ENCODE measurements at places on chromosomes 1 and 21.

- DNase-seq = no peak
Observed at GRCh38 chr21:15000081-15000480, 64.7 kb downstream of the NRIP1 start.

GRCh38 chr1:192747943-192748342, 60.9 kb upstream of the RGS2 start:
- no peak for DNase-seq

DNA sequence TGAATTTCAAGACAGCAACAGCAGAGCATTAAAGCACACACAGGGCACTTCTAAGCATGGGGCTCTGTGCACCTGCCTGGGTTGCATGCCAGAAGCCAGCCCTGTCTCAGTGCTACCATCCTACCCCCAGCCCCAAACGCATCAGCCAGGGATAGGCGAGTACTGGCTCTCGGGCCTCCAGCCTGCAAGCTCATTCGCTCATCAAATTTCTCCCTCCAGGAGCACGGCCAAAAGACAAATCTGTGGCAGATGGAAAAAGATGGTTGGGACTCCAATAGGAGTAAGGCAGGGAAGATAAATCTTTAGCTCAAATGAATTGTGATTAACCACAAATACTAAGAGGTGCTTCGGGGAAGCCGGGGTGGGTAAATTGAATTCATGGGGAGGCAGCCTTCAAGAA, 189.6 kb downstream of the KAZN start:
- DNase-seq = peak; percentile 96

- no peak for DNase-seq
Observed at GRCh38 chr1:219120624-219121544, 52.8 kb upstream of the LYPLAL1 start.

DNA sequence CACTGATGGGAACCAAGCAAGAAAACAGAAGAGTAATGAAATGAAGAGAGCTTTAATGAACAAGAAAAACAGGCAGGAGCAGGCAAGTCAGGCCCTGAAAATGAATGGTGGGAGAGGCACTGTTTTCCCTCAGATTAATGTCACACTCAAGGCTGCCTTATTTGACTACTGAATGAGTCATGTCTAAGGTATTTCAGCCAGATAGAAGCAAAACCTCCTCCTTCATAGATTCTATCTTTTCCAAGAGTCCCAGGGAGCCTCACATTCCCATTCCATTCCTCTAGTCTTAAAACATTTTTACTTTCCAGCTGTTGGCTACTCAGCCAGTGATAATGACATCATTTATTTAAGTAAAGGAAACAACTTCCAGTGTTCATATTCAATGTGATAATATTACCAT, 228.4 kb upstream of the NRIP1 start:
- DNase-seq = no peak

GRCh38 chr1:65827346-65827745, 34.7 kb downstream of the PDE4B start:
- DNase-seq = no peak

- no peak for DNase-seq
Observed at GRCh38 chr1:101301446-101302057, 64.7 kb downstream of the S1PR1 start.

- no peak for DNase-seq
Observed at GRCh38 chr1:188669728-188670382, 1807.8 kb downstream of the BRINP3 start.

GRCh38 chr1:16300436-16300835, 51.8 kb downstream of the FBXO42 start:
- peak; percentile 56 for DNase-seq

DNA sequence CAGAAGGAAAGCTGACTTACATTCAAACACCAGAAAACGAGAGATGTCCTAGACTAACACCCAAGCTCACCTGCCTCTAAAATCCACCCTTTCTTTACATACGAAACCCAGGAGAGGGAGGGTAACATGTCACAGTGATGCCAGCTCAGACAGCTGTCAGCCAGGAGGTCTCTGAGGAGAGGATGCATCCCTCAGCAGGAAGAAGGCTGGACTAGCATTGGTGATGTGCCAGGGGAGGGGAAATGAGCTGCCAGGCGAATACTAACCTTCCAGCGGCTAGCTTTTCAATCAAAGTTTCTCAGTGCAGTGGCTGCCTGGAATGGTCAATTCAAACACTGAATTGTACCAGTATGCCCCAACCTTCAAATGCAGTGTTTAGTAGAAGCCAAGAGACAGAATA, 3.6 kb upstream of the UBE2G2 start:
- no peak for DNase-seq

DNA sequence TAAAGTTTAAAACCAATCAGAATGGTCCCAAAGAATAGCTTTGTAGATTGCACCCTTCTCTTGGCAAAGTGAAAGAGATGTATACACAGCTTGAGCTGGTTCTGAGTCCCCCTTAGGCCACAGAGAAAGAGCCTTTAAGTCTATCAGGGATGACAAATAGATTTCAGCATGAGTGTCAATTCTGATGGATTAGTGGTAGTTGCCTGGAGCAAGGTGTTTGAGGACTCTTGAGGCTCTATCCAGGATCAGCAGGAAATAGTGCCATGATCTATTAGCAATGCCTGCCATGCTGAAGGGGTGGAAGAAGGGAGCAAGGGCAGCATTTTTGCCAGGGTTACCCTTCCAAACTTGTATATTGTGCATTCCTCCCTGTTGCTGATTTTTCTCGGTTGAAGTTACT, 116.6 kb downstream of the ATG4C start:
- DNase-seq = no peak

DNA sequence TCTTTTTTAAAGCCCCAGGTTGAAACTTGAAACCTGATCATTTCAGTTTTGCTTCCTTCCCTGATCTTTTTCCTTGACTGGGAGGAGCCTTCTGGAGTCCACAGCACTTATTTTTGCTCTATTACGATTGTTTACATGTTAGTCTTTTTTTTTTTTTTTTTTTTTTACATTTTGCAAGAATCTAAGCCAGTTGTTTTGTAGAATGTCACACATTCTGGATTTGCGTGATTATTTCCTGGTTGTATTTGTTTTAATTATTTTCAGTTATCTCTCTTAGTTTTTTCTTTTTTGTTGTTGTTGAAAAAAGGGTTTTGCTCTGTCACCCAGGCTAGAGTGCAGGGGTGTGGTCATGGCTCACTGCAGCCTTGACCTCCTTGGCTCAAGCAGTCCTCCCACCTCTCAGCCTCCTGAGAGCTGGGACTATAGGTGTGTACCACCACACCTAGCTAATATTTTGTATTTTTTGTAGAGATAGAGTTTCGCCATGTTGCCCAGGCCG, 32.8 kb downstream of the OSBPL9 start:
- DNase-seq = no peak

- no peak for DNase-seq
Observed at GRCh38 chr21:26759731-26760130, 85.5 kb downstream of the ADAMTS1 start.

DNA sequence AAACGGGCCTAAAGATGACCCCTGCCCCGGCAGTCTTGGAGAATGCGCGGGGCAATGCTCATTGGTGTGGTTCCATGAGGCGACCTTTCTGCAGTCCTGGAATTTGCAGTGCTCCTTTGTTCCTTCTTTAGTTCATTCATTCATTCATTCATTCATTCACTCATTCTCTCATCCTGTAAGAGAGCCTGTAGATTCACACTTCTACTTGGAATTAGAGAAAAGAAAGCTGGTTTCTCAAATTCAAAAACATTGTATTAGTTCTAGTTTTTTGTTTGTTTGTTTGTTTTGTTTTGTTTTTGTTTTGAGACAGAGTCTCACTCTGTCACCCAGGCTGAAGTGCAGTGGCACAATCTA, 31.6 kb downstream of the PAX7 start:
- no peak for DNase-seq

DNA sequence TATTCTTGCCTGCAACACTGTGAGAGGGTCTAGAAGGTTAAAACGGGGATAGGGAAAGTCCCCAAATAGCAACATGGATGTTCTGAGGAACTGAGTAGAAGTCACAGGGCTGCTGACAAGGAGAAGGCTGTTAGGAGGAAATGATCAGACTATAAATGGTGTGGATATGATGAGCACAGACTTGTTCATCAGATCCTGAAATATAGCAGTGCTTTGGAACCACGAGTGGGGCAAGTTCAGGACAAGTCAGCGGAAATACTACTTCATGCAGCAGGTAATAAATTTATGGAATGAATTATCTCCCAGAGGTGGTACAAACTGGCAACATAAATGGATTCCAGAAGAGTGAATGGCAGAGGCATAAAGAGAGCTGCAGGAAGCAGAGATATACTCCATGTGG, 3.2 kb upstream of the KIAA0040 start:
- DNase-seq = no peak

GRCh38 chr1:2611621-2612437, 21.0 kb downstream of the MMEL1 start:
- DNase-seq = no peak

DNA sequence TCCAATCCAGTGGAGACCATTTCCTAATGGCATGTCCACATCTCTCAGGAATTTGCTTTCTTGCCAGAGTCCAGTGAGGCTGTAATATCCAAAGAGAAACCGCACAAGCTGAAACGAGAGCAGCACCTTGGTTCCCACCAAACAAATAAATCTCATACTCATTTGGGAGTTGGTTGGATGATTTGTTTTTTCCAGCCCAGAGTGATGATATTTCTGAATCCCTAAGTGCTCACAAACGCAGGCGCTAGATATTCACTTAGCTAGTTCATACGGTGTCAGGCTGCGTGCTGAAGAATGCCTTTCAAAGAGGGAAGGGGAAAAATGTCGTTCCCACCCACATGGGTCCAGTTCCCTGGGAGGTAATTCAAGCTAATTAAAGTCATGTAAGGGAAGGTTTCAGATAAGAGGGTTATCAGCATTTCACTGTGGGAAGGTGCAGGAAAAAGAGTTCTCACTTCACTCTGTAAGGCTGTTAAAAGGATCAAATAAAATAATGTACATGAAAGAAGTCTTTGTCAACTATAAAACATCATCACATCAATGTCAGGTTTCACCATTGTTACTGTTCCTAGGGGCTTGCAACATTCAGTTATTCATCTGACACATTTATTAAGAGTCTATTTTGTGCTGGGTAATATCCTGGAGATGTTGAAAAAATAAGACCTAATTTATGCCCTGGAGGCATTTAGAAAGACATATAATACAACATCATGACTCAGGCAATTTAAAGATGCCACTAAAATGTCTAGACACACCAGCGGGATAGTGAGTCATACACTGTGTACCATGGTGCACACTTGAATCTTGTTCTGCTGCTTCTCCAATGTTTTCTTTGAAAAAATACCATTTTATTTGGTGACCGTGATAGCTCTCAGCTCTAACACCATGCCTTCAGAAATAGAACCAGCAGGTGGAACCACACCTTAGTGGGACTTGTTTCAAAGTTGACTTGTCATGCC, 19.3 kb downstream of the DPT start:
- no peak for DNase-seq

DNA sequence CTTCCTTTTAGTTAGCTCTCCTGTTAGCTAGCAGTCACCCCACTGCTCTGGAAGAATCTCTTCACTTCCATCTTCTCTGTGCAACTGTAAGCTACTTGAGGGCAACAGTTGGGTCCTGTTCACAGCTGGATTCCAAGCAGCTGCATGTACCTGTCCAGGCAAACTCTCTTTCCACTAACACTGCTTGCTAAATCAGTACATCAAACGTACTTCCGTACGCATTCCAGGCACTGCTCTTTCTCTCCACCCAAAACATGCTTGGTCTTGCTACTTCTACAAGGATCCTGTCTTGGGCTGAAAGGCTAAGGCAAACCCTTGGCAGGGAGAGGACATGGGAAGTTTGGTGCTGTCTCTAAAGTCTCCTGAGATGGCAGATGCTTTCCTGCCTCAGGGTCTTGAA, 139.2 kb upstream of the CACNA1E start:
- no peak for DNase-seq

GRCh38 chr1:200518524-200518923, 102.0 kb downstream of the KIF14 start:
- DNase-seq = no peak

DNA sequence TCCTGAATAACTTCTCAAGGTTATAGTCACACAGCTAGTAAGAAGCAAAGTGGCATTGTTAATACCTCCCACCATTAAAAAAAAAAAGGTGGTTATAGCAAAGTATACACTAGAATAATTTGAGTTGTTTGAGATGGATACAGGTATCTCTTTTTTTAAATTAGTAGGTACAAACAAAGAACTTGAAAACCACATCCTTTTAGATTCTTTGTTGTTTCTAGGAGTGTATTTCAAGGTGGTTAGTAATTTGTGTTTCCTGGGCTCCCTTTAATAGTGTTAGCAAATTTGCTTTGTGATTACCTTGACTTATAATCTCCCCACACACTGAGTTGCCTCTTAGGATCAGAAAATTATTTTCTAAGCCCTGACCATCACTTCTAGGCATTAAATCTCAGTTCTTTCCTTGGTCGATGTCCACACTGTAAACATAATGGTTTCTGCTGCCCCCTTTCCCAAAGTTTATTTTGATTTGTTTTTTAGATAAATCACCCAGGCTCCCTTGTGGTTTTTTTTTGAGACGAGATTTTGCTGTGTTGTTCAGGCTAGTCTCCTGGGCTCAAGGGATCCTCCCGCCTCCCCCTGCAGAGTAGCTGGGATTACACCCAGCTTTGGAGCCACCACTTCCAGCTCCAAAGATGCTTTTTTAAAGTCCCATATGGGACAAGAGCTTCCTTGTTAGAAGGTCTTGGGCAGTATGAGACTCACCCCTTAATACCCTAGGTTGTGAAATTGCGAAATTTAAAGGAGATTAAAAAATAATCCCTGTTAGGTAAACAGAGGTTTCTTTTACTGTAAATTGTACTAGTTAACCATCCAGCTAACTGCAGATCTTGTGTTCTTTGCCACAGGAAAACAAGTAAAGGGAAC, 6.2 kb downstream of the AKIRIN1 start:
- DNase-seq = no peak

DNA sequence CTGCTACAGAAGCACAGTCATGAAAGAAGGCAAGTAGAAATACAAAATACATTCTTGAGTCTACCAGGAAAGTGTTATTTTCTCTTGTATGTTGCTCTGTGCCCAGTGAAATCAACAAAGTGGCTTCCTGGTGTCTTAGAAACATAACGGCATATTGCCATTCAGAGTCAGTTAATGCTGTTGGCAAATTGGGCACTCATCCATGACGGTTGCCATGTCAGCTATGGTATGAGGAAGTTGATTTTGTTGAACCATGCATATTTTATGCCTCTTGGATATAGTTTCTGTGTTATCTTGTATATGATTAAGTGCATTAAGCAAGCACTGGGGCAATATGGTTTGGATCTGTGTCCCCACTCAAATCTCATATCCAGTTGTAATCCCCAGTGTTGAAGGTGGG, 153.1 kb upstream of the CXADR start:
- DNase-seq = no peak

Data from G401 (cell line).